Neural progenitor cell (in vitro differentiated cells): ENCODE measurements at places on chromosomes 1 and 21. TPM values are rescaled to one million over a fixed set of nuclear protein-coding genes. Genes with fewer than 3 reads are reported as not detected.

- H3K4me3 ChIP-seq: no peak overlapping the region
- no peak overlapping the region for H3K27ac ChIP-seq
- H3K4me1 ChIP-seq: peaks cover 14% of the 10 kb centered on the region
- no peaks in the 10 kb centered on the region for H3K27me3 ChIP-seq
- DNase-seq: no peak
Observed at GRCh38 chr1:10612436-10613160, 137.8 kb downstream of the PEX14 start.

DNA sequence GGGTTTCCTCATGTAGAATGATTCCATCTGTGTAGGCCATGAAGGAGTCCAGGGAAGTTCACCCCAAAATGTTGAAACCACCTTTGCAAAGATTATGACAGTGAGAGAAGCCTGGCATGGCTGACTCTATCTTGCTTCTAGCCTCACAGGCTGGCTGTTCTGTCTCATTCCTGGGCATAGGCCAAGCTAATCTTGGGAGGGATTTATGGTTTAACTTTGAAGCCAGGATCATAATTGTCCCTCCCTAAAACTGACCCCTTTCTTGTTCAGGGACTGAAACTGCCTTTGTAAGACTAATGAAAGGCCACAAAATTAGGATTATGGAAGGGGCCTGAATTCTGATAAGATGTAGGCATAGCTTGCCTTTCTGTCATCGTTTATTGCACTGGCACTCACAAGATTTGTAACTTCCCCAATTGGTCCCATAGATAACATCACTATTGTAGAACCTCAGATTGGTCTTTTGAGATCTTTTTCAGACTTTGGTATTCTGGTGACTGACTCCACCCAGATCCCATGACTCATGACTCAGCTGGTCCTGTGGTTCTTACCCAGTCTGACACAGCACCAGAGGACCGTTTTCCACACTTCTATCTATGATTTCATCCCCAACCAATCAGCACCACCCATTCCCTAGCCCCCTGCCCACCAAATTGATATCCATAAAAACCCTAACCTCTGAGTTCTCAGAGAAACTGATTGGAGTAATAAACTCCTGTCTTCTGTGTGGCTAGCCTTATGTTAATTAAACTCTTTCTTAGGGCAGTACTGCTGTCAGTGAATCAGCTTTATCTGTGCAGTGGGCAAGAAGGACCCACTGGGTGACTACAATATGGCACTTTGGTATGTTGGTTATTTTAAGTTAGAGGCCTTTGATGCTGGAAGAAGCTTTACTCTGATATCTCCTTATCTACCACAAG, 13.6 kb upstream of the LAMTOR5 start:
- no peak overlapping the region for H3K4me3 ChIP-seq
- DNase-seq: no peak
- H3K27me3 ChIP-seq: no peaks in the 10 kb centered on the region
- H3K36me3 ChIP-seq: no peaks in the 10 kb centered on the region
- no peaks in the 10 kb centered on the region for H3K4me1 ChIP-seq

DNA sequence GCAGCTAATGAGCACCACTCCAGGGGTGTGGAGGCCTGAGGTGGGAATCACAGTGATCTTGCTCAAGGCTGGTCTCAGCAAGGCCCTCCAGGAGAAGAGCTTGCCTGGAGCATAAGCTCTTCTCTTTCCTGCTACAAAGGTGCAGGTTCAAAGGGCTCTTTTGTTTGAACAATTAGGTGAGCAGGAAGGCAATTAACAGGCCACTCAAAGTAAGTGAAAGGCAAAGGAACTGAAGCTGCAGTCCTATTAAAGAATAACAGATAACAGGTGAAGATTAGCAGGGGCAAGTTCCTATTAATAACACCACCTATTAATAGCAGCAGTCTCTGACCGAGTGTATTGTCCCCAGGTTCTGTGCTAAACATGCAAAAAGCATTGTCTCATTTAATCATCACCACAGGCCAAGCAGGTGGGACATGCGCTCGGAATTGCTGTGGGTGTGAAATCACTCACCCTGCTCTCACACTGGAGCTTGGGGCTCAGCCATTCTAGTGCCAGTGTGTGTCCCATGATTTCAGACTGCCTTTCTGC, 113.8 kb downstream of the RHOU start:
- no peak overlapping the region for H3K4me3 ChIP-seq
- no peaks in the 10 kb centered on the region for H3K36me3 ChIP-seq
- DNase-seq: no peak
- peaks cover 17% of the 10 kb centered on the region for H3K4me1 ChIP-seq
- no peak overlapping the region for H3K27ac ChIP-seq

DNA sequence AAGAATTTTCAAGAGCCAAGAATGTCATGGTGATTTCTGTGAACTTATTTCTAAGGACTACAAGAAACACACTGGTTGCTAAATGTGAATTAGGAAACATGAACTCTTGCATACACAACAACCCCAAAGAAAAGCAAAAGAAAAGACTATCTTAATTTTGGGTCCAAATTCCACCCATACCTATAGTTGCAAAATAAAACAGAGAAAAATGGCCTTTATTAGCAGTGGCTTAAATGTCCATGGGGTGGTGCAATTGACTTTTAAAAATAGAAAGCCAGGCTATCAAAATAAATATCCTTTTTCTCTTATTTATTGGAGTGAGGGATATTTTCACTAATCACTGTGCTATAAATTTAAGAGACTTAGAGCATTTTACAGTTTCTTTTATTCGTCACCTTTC, 80.9 kb upstream of the DPYD start:
- H3K27ac ChIP-seq: no peak overlapping the region
- DNase-seq: no peak
- no peaks in the 10 kb centered on the region for H3K27me3 ChIP-seq
- H3K4me1 ChIP-seq: peaks cover 17% of the 10 kb centered on the region
- no peak overlapping the region for H3K4me3 ChIP-seq
- no peaks in the 10 kb centered on the region for H3K36me3 ChIP-seq

DNA sequence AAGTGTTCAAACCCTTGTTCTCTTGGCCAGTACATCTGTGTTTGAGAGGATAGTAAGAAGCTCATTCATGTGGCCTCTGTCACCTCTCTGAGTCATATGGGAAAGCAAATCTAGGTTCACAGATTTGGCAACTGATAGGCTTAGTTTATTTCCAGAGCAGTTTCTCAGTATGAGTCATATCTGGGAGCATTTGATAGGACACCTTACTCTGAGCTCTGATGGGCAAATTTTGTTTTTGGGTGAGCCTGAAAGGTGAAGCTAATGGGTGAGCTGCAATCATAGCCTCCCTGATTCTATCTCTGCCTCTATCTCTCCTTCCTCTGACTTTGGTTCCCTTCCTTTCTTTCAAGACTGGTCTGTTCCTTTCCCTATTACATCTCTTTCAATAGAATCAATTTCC, 134.4 kb downstream of the S1PR1 start:
- no peak for DNase-seq
- H3K4me3 ChIP-seq: no peak overlapping the region
- H3K4me1 ChIP-seq: no peaks in the 10 kb centered on the region
- H3K36me3 ChIP-seq: no peaks in the 10 kb centered on the region
- no peaks in the 10 kb centered on the region for H3K27me3 ChIP-seq

DNA sequence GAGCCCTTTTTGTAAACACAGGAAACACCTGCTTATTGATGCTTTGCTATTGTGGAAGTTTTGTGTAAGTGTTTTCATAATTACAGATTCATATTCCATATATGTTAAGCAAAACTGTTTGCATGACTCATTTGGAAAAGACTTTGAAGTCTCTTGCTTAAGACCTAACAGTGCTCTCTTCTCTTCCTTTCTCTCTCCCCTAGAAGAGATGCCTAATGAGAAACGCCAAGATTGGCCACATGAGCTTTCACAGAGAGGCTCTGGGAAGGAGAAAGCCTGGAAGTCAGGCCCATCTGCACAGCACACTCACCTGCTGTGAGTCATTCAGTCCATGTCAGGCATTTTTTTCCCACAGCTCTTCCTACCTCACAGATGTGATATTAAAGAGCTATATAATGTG, 101.6 kb upstream of the PALMD start:
- no peak overlapping the region for H3K4me3 ChIP-seq
- H3K27me3 ChIP-seq: no peaks in the 10 kb centered on the region
- no peaks in the 10 kb centered on the region for H3K36me3 ChIP-seq
- no peaks in the 10 kb centered on the region for H3K4me1 ChIP-seq
- no peak overlapping the region for H3K27ac ChIP-seq

GRCh38 chr1:109793089-109793485, 29.4 kb upstream of the EPS8L3 start:
- no peak overlapping the region for H3K4me3 ChIP-seq
- H3K27ac ChIP-seq: no peak overlapping the region
- peaks cover 19% of the 10 kb centered on the region for H3K4me1 ChIP-seq
- no peaks in the 10 kb centered on the region for H3K36me3 ChIP-seq

- H3K27ac ChIP-seq: no peak overlapping the region
- DNase-seq: no peak
- no peaks in the 10 kb centered on the region for H3K4me1 ChIP-seq
- H3K36me3 ChIP-seq: no peaks in the 10 kb centered on the region
Observed at GRCh38 chr1:152968248-152968647, 2.2 kb upstream of the SPRR4 start.

- H3K27me3 ChIP-seq: no peaks in the 10 kb centered on the region
- no peak for DNase-seq
- H3K36me3 ChIP-seq: no peaks in the 10 kb centered on the region
- H3K4me3 ChIP-seq: no peak overlapping the region
- H3K27ac ChIP-seq: no peak overlapping the region
Observed at GRCh38 chr1:169509354-169509753, 23.6 kb upstream of the SLC19A2 start.

DNA sequence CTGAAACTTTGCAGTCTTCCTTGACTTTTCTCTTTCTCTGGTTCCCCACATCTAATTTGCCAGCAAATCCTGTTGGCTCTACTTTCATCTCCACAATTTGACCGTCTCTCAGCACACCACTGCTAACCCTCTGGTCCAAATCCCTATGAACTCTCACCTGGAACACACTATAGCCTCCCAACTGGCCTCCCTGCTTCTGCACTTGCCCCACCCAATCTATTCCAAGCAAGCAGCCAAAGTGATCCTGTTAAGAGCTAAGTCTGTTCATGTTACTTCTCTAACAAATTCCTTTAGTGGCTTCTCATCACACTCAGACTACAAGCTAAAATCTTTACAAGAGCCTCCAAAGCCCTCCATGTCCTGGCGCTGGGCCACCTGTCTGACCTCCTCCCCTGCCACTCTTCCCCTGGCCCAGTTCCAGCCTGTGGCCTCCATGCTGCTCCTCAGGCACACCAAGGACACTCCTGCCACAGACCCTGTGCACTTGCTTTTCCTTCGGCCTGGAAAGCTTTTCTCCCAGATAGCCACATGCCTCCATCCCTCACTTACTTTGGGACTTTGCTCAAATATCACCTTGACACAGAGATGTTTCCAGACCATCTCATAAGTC, 104.1 kb downstream of the DTL start:
- no peaks in the 10 kb centered on the region for H3K27me3 ChIP-seq
- H3K4me1 ChIP-seq: no peaks in the 10 kb centered on the region
- no peak for DNase-seq
- no peak overlapping the region for H3K27ac ChIP-seq
- no peak overlapping the region for H3K4me3 ChIP-seq
- H3K36me3 ChIP-seq: no peaks in the 10 kb centered on the region

GRCh38 chr1:95506736-95507414, 272.9 kb downstream of the RWDD3 start:
- no peaks in the 10 kb centered on the region for H3K27me3 ChIP-seq
- DNase-seq: no peak
- no peak overlapping the region for H3K4me3 ChIP-seq
- peaks cover 5% of the 10 kb centered on the region for H3K4me1 ChIP-seq

DNA sequence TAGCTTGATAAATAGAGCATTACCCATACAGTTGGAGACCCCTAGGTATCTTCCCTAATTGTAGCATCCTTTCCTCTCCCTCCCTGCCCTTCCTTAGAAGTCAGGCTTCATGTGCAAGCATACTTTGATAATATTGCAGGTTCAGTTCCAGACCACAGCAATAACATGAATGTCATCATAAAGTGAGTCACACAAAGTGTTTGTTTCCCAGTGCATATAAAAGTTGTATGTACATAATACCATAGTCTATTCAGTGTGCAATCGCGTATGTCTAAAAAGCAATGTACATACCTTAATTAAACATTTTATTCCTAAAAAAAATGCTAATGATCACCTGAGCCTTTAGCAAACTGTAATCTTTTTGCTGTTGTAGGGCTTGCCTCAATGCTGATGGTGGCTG, 33.4 kb upstream of the KAZN start:
- H3K4me1 ChIP-seq: no peaks in the 10 kb centered on the region
- H3K27ac ChIP-seq: no peak overlapping the region
- no peaks in the 10 kb centered on the region for H3K36me3 ChIP-seq
- no peaks in the 10 kb centered on the region for H3K27me3 ChIP-seq

DNA sequence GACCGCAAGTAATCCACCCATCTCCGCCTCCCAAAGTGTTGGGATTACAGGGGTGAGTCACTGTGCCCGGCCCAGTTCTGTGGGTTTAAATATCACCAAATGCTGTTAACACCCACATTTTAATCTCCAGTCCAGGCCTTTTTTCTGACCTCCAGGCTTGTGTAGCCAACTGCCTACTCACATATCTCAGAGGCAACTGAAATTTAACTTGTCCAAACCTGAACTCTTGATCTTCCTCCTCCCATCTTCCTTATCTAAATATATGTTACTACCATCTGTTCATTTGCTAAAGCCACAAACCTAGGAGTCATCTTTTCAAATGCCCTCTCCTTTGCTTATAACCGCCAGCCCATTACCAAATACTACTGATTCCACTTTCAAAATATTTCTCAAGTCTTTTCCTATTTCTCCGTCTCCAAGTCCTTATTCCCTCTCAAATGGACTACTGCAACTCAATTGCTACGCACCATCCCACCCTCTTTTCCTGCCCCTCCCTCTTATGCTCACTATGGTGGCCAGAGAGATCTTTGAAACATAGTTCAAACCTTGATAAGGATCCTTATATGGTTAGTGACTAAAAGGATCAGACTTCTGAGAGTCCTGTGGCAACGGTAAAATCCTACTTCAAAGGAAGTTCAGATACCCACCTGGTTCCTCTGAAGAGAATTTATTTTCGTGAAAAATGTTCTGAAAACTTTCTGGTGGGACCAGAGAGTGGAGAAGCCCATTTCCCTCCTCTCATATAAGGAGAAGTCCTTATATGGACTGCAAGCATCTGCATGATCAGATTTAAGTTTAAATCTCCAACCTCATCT, 78.5 kb upstream of the CDC42BPA start:
- no peak overlapping the region for H3K4me3 ChIP-seq
- DNase-seq: no peak
- no peak overlapping the region for H3K27ac ChIP-seq
- no peaks in the 10 kb centered on the region for H3K4me1 ChIP-seq
- no peaks in the 10 kb centered on the region for H3K36me3 ChIP-seq

IARS2 gene
- 69.4 and 100 TPM in 2 replicates for total RNA-seq

HMGCS2 gene
- not detected in 2 replicates for total RNA-seq

WDR64 gene
- total RNA-seq: not detected in 2 replicates

AMY2B gene
- 4.9 and 10.0 TPM in 2 replicates for total RNA-seq

CACNA1E gene
- 2.1 TPM in 2 replicates for total RNA-seq

LYPD8 gene
- not detected in 2 replicates for total RNA-seq
